ENCODE measurements at places on chromosomes 1 and 21.

DNA sequence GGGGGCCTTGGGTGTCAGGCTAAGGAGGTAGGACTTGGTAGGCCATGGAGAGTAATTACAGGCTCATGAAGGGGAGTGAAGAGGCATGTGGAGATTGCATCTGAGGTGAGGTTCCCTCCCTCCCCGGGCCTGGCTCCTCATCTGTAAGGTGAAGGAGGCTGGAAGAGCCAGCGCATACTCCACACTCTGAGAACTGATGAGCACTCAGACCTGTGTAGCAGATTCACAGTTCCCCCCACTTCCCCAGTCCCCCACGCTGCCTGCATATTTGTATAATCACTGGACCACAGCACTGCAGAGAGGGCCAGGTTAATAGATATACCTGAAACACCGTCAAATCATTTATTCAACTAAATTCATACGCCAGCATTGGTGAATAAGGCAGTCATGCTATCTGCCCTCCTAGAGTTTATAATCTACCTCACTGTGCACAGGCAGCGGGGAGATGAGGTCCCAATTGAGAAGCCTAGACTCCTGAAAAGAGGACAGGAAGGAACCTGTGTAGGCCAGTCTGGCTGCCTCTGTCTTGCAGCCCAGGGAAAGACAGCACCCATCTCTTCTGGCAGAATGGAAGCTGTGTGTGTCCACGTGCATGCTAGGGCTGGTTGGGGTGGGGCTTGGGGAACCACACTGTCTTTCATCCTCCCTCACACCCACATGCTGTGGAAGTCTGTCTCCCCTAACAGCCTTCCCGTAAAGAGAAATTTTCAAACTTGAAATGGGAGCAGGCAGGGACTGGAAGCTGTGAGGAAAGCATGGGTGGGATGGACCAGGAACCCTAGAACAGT, 110.6 kb upstream of the ATP1A1 start:
- no peak for DNase-seq

DNA sequence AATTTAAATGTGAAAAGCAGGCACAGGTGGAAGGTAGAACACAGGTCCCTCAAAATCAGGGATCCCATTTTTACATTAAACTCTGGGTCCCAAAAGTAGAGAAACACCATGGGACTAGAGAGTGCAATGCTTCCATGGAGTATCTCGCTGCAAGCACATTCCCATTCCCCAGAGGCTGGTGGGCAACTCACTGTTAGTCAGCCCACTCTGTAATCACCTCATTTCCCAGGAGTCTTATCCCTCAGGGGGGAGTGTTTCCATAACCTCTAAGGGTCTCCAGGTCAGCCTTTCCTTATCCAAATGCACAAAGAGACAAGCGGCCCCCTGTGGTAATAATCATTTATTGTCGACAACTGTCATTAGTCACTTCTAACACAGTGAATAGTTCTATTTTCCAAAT, 490.1 kb upstream of the LRRC7 start:
- DNase-seq, result no peak

GRCh38 chr1:6445062-6445763, 20.6 kb downstream of the ESPN start:
- peak; percentile 62 for DNase-seq

DNA sequence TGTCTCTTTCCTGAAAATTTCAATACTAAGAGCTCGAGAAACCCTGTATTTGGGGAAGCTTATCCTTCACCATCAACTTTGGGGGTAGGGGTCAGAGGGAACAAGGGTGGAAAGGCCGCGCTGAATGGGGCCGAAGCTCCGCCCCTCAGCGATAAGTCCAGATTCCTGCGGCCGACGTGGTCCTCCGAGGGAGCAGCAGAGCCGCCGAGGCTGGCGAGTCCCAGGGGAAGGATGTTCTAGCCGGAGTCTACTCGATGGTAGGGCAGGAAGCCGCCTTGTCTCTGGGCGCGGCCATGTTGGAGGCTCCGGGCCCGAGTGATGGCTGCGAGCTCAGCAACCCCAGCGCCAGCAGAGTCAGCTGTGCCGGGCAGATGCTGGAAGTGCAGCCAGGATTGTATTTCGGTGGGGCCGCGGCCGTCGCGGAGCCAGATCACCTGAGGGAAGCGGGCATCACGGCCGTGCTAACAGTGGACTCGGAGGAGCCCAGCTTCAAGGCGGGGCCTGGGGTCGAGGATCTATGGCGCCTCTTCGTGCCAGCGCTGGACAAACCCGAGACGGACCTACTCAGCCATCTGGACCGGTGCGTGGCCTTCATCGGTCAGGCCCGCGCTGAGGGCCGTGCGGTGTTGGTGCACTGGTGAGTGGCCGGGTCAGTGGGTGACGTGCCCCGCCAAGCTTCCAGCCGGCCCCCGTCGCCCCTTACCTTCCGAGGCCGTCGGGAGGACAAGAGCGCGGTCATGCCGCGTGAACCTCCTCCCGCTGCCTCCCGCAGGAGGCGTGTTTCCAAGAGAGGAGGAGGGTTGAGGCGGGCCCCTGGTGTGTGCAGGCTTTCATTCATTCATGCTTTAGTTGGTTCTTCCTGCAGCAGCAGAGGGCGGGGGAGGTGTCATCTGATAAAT, at the start of gene DUSP12:
Gene DUSP12 (plus strand): TSS at position 278 of the 899 bp plus-strand sequence. CDS start 16 bp downstream, at position 294.
- DNase-seq, result peak; percentile 93

DNA sequence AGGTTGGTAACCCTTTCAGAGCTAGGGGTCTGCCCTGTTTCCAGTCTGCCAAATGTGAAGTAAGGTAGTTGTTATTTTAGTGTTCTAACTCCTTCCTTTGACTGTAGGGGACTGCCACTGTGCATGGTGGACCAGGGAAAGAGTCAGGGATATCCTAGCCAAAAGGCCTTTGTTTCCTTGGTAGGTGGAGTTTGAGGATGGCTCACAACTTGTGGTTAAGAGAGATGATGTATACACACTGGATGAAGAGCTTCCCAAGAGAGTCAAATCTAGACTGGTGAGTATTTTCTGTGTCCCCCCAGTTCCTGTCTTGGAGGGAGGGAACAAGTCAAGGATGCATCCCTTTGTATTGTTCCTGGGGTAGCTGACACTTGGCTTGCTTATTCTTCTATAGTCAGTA, 3.5 kb upstream of the ST3GAL3 start:
- no peak for DNase-seq

DNA sequence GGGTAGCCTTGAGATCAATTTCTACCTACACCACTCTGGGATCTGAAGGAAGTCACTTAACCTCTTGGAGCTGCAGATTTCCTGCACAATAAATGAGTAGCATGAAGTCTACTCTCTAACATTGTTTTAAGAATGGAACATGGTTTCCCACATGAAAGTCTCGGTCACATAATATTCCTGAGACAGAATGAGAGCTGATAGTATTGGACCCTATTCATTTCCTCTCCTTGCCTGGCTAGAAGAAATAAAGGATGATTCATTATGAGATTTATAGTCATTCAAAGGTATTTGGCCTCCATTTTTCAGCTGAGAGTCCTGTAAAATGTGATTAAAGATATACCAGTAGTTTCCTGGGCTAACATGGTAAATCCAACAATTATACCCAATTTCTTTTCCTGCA, 56.7 kb downstream of the ARHGAP29 start:
- no peak for DNase-seq

GRCh38 chr1:205444931-205445645, 10.8 kb downstream of the BLACAT1 start:
- DNase-seq, result no peak

GRCh38 chr1:54396261-54396933, 9.8 kb downstream of the SSBP3 start:
- DNase-seq, result no peak

- DNase-seq, result no peak
Observed at GRCh38 chr1:177998696-177999631, 29.1 kb upstream of the SEC16B start.

- DNase-seq, result no peak
Observed at GRCh38 chr1:87903242-87903641, 574.6 kb downstream of the LMO4 start.

DNA sequence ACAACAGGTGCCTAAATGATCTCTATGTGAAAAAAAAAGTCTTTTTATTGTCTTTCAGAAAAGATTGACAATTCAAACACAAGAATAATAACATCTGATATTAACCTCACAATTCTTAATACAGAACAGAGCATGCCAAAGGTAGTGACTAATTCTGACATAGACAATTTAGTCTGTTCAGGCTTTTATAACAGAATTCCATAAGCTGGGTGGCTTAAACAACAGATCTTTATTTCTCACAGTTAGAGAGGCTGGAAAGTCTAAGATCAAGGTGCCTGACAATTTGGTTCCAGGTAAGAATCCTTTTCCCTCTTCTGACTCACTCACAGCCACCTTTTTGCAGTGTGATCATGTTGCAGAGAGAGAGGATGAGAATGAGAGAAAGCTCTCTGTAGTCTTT, 27.0 kb downstream of the DPYD start:
- DNase-seq, result no peak

DNA sequence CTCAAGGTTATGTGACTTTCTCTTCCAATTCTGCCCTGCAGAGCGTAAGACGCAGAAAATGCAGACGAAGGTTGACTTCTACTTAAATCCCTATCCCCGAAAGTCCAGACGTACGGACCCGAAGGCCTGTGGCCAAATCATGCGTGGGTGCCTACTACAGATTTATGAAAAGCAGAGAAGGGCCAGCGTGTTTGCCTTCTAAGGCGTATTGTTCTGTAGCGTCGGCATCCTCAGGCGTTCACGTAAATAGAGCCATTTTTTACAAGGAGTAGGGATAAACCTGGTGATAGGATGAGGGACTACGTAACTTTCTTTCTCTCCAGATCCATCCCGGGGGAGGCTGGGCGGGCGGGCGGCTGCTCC, 222 bp upstream of the GIPC2 start:
- DNase-seq, result no peak

- DNase-seq, result no peak
Observed at GRCh38 chr21:44738621-44739020, 27.2 kb upstream of the TSPEAR start.

DNA sequence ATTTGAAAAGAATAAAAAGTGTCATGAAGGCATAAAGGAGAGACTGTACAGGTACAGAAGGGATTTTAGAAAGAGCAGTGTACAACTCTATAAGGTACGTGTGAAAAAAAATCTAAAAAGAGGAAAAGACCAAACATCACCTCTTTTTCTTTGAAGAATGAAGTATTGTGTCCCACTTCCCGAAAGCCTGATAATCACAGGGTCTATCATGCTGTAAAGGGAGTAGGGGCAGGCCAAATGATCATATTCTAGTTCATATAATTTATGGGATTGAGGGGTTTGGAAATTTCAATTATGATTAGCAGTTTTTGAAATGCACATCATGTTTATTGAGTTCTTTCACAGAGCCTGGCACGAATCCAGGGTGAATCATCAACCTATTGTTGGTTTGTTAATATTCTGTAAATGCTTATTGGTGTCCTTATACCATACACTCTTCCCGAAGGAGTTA, 910 bp upstream of the RERE start:
- peak; percentile 21 for DNase-seq

DNA sequence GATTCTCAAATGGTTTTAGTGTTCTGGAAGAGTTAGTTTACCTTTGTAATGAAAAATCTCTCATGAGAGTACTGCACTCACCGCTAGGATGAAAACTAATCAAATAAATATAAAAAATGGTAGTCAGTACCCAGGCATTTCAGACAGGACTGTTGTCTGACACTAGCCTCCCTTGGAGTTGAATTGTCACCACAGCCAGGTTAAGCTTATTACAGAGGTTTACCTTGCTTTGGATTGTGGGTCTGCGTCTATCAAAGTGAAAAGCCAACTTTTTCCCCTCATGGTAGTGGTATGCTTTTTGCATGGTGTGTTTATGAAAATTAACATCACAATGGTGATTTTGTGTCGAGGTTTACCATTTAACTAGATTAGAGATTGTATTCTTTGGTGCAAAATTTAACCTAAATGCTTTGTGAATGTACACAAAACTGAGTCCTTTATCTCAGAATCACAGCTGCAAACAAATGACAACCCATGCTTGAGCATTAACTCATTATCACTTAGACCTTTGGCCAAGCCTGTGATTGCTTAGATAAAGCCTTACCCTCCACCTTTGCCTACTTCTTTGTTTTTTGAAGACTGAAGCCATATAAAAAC, 20.1 kb downstream of the RAP1A start:
- DNase-seq, result no peak

DNA sequence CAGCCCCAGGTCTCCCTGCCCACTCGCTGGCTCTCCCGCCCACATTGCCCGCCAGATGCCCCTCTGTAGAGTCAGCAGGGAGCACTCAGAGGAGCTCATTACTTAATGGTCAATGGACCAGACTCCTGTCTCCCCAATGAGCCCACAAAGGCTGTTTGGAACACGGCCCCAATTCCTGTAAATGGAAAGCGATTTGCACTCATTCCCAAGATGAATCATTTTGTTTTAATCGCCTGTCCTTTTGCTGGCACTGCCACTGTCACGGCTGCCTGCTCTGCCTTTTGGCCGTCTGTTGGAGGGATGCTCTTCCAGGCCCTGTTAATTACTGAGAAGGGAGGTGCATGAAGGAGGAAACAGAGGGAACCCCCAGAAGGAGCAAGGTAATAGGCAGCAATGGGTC, 44.8 kb upstream of the ATP2B4 start:
- DNase-seq, result no peak

DNA sequence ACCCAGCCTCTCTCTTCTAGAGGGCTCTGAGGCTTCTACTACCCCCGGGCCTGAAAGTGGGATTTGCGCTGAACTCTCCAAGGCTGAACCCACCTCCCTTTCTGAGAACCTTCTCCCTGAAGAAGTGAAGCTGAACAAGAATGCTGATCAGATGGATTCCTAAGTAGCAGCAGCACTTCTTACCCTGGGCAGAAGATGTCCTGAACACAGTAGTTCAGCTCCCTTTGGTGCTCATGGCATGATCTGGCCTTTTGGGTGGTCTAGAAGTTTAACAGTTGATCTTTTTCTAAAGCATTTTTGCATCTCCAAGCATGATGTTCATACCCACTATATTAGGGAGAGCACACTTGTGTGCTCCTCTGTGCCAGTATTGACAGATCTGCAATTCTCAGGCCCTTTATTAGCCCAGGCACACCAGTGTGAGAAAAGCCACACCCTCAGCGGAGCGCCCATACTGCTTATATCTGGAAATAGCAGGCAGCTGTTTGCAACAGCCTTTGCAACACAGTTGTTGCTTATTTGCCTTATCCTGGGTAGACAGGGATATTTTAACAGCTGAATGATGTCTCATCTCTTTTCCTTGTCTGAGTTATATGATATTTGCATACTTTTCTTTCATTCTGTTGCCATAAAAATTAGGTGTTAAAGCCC, 34.2 kb downstream of the CNN3 start:
- DNase-seq, result no peak

DNA sequence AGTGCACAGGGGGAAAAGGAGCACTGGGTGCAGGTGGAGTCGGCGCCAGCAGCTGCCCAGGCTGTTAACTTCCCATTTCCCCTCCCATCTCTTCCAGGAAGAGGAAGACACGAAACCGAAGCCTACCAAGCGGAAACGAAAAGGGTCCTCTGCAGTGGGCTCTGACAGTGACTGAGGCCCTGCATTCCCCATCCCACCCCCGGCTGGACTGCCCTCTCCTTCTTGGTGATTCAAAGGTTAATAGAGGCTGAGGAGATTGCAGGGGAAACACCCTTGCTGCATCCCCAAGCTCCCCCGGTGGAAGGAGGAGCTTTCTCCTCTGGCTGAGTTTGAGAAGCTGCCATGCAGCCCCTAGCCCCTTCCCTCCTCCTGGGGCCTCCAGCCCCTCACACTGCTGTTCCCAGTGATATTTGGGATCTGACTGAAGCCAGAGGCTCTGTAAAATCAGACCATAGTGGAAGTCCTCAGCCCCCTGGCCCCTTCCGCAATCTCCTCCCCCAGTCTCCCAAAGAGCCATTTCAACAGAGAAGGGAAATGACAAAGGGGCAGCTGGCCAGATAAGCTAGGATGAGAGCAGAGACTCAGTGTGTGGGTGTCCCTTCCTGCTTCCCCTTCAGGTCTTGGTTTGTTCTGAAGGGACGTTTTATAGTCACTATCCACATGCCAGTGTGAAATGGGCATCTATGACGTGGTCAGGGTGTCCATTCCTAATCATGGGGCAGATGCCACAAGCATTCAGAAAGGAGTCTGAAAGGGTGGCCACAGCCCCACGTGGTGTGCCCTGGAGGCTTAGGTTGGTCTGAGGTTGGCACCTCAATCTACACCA, 1.9 kb upstream of the SLC27A3 start:
- no peak for DNase-seq

All from activated CD4-positive, alpha-beta T cell treated with anti-CD3 and anti-CD28 coated beads for 48 hours (primary cell).